ENCODE measurements at places on chromosomes 5 and 9.

DNA sequence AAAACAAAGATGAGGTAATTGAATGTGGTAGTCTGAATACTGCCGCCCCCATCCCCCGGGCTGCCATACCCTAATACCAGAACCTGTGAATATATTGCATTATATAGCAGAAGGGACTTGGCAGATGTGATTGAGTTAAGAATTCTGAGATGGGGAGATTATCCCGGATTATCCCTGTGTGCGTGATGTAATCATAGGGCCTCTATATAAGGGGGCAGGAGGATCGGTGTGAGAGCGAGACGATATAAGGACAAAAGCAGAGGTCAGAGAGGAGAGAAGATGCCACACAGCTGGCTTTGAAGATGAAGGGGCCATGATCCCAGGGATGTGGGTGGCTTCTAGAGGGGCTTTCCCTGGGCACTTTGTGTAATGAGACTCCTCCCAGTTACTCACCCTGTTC lies 101.7 kb upstream of the TLE1 start:
- no peak for DNase-seq

- no peak for DNase-seq
Observed at GRCh38 chr9:89969156-89969675, 364.4 kb downstream of the GADD45G start.

- no peak for DNase-seq
Observed at GRCh38 chr9:25519286-25519685, 159.0 kb downstream of the TUSC1 start.

GRCh38 chr9:76691517-76692313 lies 72.5 kb upstream of the PCA3 start:
- DNase-seq: no peak

GRCh38 chr9:125239631-125240597 lies 1.2 kb downstream of the HSPA5 start:
- no peak for DNase-seq

GRCh38 chr5:150503386-150503785 lies 4.5 kb upstream of the NDST1 start:
- DNase-seq: no peak

DNA sequence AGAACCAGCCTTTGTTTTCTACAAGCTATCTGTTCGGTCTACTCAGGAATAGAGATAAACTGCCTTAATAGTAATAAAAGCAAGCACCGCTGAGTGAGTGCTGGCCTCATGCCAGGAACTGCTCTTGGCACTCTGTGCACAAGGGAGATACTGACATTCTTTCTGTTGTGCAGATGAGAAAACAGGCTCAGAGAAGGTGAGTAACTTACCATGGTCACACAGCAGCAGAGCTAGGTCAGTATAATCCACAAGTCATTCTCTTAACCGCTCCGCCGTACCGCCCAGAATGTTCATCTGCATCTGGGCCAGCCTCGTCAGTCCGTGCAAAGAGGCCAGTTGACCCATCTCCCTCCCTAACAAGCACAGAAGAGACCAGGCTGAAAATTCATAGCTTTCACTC lies 27.4 kb downstream of the QRFP start:
- no peak for DNase-seq

DNA sequence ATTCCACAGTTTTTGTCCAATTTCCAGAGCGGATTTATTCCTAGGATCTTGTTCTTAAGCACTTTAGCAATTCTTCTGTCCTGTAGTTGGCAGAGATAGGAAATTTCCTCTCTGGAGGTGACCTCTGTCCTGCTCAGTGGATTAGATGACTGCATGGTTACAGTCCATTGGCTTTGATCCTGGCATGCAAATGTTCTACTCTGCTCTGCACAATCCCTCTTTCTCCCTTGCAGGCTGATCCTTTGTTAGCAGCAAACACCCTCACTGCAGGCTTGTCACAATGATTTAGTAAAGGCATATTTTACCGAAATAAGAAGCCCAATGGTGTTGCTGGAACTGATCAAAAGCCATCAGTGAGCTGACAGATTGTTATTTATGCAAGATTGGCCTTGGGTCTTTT lies 243.8 kb downstream of the COX7C start:
- DNase-seq: no peak

DNA sequence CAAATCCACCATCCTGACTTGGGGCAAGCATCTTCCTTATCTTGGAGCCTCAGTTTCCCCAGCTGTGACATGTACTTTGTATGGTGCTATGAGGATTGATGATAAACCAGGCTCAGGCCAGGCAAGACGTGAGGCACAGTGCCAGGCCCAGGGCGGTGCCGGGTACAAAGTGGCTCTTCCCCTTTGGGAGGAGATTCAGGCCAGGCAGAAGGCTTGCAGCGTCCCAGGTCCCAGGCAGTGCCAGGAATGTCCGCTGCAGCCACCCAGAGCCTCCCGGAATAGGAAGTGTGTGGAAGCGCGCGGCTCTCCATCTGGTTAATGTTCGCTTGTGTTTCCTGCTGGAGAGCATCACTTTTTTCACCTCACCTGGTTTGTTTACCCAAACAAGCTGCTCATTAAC lies 12.6 kb upstream of the DENND1A start:
- DNase-seq: no peak

GRCh38 chr5:107634981-107635848 lies 35.5 kb downstream of the EFNA5 start:
- DNase-seq: no peak

DNA sequence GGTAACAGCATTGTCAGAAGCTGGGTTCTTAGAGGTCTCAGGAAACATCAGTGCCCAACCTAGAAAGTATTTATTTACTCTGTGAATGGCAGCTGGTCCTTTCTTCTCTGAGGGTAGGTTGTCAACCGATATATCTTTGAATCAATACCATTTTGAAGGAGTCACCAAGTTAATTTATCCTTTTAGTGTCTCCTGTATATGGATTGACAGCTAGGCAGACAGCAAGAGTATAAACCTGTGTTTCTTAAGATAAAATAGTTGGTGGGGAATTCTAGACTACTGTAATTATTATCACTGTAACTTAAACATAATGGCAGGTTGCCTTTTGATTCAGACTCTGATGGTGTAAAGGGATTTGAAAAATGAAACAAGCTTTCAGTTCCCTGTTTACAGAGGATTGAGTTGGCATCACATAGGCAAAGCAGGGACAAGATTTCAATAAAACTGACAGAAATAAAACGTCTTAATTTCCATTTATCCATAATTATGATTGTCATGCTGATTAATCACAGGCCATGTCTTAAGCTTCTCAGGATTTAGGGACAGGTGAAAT lies 190.8 kb upstream of the HAPLN1 start:
- DNase-seq: no peak

DNA sequence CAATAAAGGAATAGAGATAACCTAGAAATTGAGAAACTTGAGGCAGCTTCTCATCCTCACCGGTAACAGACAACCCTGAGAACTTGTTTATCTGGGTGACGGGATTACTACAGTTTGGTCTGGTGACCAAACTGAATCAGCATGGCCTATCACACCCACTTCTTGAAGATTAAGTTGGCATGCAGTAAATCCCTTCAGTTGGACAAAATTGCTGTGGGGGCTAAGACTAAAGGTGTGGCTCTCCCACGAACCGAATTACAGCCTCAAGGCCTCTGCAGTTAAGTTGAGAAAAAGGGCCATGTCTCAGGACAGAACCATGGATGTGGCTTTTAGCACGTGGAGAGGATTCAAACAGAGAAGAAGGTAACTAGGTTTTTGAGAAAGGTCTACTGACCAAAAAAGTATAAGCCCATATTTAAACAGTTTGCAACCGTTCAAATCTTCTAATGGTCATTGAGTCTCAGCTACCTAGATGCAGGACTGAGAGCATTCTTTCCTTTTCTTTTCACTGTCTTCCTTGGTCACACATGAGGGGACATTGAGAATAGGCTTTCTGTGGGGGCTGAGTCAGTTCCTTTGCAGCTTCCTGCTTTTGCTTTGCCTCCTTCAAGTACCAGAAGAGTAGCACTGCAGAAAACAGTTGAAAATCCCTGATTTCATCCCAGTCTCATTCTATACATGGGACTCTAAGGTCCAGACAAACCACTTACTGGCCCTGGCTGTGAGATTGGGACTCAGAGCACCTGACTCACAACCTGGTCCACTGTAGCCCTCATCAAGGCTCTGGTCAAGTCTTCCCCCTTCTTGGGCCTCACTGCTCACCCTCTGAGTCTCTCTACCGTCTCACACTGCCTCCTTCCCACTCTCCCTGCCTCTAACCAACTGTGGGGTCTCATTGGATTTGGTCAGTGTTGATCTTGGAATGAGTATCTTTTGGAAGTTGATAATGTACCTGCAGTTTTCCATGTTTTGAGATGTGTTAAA lies 30.9 kb downstream of the PDE6A start:
- no peak for DNase-seq

- DNase-seq: no peak
Observed at GRCh38 chr5:170633235-170634081, 129.6 kb downstream of the KCNIP1 start.

DNA sequence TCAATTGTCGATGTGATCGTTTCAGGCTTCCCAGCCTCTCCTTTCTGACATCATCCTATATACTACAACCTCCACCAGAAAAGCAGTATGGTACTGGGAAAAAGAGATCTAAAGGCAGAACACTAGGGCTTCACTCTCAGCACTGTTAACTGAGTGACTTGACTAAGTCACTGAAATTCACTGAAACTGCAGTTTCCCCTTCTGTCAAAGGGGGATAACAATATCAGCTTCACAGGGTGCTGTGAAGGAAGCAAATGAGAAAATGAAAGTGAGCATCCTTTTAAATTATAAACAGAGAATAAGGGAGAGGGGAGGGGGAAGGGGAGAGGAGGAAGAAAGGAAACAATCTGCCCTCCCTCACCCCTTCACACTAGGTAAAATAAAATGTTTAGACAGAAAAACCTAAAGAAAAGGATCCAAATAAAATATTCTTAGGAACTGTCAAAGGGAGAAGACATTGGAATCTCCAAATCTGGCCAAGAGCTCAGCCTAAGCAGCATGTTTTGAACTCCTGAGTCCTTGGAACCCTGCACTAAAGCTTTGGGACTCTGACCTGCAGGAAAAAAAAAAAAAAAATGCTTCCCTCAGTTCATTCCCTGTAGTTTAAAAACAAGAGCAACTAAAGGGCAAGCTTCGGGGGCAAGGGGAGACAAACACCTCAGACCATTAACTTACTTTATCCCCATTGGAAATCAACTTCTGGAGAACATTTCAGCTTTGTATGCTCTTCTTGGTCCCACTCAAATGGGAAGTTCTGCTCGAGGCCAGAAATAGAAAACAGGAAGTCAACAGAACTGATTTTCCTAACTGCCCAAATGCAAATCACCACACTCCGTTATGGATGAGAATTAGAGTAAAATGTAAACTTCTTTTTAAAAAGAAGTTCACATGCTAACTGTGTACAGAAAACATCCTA lies 178.3 kb downstream of the DEPDC1B start:
- DNase-seq: no peak

GRCh38 chr5:178399701-178400095 lies 167.1 kb upstream of the PHYKPL start:
- no peak for DNase-seq

DNA sequence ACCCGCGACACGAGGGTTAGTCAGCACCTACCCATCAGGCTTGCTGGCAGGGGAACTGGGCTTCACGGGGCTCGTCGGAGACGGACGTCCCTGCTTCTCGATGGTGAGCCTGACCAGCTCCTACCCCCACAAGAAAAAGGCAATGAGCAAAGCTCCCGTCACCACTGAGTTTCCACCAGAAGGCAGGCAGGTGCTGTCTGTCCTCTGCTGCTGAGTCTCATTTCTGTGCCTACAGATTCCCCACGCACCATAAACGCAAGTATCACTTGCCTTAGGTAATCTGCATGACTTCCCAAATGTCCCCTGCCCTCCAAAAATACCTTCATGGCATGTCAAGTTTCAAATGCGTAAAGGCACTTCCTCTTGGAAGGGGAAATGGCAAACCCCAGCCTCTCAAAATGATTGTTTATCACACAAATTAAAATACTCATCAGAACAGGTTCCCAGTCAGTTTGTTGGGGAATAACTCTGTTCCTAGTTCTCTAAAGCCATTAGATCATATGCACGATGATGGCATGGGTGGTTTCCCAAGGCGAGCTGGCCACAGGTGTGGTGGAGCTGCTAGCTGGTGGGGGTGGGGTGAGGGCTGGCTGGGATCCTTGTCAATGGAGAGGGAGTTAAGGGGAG lies 85.0 kb downstream of the PRRT1B start:
- no peak for DNase-seq
